ENCODE measurements at places on chromosomes 13 and 19. TPM values are rescaled to one million over a fixed set of nuclear protein-coding genes. Genes with fewer than 3 reads are reported as not detected.

The GPR183 gene
- total RNA-seq, result 2.9 TPM

The ZNF155 gene
- 6.2 TPM for total RNA-seq

DNA sequence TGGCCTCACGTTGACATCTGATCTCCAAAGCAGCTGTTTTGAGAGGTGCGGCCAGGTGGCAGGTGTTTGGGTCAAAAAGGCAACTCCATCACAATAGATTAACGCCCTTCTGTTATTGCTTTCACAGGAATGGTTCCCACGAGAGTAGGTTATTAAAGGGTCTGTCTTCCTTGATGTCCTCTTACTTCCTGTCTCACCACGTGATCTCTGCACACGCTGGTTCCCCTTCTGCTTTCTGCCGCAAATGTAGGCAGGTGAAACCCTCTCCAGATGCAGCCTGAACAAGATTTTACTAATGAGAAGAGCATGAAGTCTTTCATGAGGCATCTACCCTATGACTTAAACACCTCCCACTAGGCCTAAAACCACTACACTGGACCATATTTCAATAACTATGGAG lies 22.8 kb upstream of the ZNF564 start:
- DNase-seq, result no peak

- no peak for DNase-seq
These were observed 10.6 kb downstream of the TRIP10 start for GRCh38 chr19:6750062-6750461.

- DNase-seq, result no peak
These were observed 11.6 kb downstream of the IGFL2 start for GRCh38 chr19:46159418-46160232.

DNA sequence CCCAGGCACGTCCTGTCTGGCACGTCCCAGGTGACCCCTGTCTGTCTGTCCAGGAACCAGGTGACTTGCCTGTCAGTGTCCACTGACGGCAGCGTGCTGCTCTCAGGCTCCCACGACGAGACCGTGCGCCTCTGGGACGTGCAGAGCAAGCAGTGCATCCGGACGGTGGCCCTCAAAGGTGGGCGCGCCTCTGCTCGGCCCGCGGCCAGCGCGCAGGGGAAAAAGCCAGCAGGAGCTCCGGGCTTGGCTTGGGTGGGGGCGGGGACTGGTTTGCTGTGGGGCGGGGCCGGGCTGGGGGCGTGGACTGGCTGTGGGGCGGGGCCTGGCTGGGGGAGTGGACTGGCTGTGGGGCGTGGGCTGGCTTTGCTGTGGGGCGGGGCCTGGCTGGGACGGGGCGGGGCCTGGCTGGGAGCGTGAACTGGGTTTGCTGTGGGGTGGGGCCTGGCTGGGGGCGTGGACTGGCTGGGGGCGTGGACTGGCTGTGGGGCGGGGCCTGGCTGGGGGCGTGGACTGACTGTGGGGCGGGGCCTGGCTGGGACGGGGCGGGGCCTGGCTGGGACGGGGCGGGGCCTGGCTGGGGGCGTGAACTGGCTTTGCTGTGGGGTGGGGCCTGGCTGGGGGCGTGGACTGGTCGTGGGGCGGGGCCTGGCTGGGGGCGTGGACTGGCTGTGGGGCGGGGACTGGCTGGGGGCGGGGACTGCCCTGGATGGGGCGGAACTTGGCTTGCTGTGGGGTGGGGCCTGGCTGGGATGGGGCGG lies 7.2 kb downstream of the WDR18 start:
- DNase-seq, result no peak

DNA sequence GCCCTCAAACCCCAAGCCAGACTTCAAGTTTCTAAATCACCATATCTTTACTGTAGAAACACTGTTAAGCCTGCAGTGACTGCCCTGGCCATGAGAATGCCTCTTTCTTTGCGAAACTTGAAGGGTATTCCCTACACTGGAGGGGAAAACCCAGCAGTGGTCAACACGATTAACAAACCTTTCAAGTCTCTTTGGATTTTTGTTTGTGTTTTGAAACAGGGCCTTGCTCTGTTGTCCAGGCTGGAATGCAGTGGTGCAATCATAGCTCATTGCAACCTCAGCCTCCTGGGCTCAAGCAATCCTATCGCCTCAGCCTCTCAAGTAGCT lies 17.4 kb upstream of the POMP start:
- DNase-seq, result no peak

DNA sequence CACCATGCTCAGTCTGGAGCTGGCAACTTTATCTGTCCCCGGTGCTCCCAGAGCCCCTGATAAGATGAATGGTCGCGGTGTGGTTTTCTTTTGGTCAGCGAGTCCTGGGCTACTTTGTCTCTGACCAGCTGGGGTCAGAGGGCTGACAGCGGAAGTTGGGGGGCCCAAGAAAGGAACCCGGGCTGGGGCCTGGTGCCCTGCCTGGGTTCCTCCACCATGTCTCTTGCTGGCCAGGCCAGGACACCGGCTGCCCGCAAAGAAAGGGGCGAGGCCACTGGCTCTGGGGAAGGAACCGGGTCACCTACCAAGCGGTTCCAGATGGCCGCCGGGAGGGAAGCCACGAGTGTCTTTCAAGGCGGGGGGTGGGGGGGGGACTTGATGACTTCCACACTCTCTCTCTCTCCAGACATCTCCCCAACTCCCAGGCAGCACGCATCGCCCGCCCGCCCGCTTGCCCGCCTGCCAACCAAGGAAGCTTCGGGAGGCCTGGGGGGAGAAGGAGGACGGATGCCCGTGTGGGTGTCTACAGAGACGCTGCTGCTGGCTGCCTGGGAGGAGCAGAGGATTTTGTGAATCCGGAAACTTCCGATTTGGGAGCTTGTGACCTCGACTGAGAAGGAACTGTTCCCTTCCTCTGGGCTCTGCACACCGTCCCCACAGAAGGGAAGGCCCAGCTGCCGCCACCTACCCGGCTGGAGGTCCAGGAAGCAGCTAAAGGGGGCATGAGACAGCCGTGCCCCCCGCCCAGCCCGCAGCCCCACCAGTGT lies 1.1 kb downstream of the PIP5K1C start:
- peak; percentile 45 for DNase-seq

The KLHL26 gene
- total RNA-seq, result 5.6 TPM

GRCh38 chr19:2329149-2329478 lies 630 bp downstream of the SPPL2B start:
- no peak for DNase-seq

The ZNF563 gene
- total RNA-seq, result 8.1 TPM

DNA sequence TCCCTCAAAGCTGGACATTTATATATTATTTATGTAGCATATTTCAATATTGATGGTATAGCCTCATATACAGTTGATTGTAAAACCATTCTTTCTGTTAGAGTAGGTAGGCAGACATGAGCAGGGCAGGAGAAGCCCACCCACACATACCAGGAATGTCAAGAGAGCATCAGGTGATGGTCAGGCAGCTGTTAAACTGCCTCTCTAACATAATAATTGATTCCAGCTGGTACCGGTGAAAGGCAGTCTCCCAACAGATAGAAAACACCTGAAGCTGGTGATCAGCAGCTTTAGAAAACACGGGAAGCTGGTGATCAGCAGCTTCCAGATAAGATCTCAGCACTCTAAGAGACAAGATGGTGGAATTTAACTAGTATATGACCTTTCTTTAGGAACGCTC lies 132.9 kb downstream of the SLITRK6 start:
- DNase-seq, result no peak

The NXNL1 gene
- total RNA-seq, result not detected

The ZSCAN4 gene
- total RNA-seq, result not detected

GRCh38 chr13:98839856-98840769 lies 87.6 kb upstream of the SLC15A1 start:
- peak; percentile 31 for DNase-seq

DNA sequence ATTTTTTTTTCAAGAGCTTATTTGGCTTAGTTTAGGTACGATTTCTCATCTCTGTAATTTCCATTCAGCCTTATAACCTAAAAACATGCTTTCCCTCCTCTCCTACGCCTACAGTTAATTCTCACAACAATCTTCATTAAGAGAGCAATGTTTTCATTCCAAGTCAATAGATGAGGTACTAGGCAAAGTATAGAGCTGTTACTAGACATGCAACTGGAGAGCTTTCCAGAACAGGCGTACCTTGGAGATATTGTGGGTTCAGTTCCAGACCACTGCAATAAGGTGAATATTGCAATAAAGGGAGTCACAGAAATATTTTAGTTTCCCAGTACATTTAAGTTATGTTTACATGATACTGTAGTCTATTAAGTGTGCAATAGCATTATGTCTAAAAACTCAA lies 34.8 kb downstream of the TGDS start:
- DNase-seq, result no peak

GRCh38 chr13:32019612-32020233 lies 11.9 kb upstream of the FRY start:
- peak; percentile 62 for DNase-seq

- no peak for DNase-seq
These were observed 530.0 kb downstream of the PCDH9 start for GRCh38 chr13:66700117-66700601.

The RUBCNL gene
- total RNA-seq, result 4.4 TPM

DNA sequence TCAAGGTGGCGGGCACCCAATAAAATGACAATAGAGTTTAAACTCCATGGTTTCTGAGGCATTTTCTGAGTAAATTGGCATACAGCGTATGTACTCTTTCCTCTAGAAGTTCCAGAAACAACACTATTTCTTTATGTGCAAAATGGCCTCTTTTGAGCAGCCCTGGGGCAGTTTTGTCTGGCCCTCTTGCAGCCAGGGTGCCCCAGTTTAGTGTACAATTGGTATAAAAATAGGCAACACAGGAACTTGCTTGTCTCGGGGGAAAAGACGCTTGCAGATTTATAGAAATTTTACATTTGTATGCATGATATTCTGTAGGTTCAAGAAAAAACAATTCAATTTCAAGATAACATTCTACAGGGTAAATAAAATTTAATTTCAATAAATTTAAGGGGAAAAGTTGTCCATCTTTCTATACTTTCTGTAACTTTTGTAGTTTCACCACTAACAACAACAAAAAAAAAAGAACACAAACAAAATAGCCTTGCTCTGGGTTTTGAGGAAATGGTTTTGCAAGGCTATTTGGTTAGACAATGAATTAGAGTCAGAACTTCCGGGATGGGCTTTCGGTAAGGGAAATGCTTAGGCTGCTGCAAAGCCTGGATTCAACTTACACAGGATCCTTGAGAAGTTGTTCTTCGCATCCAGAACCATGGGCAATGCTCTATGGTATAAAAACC lies 45.3 kb downstream of the LRCH1 start:
- no peak for DNase-seq

- no peak for DNase-seq
These were observed 1.4 kb downstream of the LGALS14 start for GRCh38 chr19:39705578-39706188.

GRCh38 chr19:11446652-11447301 lies 11.3 kb downstream of the PRKCSH start:
- DNase-seq, result no peak

DNA sequence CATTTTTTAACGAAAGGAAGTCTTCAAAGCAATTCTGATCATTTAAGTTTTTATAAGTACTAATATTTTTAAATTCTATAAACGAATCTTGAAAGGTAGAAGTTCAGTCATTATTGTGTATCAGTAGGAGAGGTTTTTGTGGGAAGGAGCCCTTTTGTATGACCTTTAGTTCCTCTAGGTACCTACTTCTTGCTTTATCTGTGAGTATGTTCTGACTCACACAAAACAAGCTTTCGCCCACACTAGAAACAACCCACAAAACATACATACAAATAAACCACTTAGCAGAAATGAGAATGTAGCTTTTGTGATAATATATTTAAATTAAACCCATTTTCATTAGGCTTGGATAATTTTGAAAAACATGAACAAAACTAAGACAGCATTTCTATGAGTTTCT lies 27.8 kb downstream of the ERCC5 start:
- no peak for DNase-seq

The KLK3 gene
- not detected for total RNA-seq

DNA sequence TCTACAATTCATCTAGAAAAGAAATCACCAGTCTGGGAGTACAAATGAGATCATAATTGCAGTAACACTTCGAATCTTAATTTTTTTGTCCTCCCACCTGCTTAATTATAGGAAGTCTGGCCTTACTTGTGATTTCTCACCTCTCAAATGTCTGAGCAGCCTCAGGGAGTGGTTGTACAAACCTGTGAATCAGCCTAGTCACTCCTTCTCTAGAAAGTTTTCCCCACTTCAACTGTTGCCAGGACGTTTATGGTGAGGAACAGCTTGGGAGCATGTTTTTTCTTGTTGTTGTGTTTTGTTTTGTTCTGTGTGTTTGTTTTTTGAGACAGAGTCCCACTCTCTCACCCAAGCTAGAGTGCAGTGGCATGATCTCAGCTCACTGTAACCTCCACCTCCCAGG lies 50.3 kb upstream of the CLDN10 start:
- DNase-seq, result no peak

The CD37 gene
- 5.9 TPM for total RNA-seq

The SMIM44 gene
- not detected for total RNA-seq

- DNase-seq, result no peak
These were observed 13.7 kb upstream of the ZNF888 start for GRCh38 chr19:52936954-52937325.

Data from uterus (tissue), 4 donors.